DMS 273 treated with DMSO at 0.1 percent for 48 hours (cell line): ENCODE measurements at places on chromosomes 16 and 17.
A peak's percentile ranks its signal among the peaks of the same experiment; 100 is the strongest.

DNA sequence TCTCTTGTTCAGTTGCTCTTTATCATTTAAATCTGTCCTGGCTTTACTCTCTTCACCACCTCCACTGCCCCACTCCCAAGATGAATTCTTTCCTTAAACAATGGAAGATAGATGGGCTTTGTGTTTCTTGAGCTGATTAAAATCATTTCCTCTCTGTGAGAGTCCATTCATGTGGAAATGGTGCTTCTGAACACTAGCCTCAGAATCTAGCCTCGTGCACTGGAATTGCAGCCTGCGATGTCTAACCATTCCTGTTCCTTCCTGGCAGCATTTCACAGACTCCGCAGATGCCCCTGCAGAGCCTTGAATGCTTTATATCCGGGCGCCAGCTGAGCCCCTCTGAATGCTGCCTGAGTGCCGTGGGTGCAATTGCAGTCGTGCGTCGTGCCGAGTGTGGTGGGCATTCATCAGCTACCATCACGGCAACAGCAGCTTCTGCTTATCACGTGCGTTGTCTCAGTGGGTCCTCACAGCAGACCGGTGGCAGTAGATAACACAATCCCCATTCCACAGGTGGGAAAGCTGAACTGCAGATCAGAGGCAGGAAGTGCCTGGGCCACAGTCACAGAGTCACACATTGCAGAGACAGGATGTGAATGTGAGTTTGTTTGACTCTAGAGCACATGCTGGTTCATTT lies 172.8 kb upstream of the WSCD1 start:
- no peak for DNase-seq

GRCh38 chr17:18141210-18141803 lies 32.8 kb downstream of the MYO15A start:
- DNase-seq: peak; percentile 25

GRCh38 chr17:72363089-72363610 lies 242.3 kb downstream of the SOX9 start:
- DNase-seq: no peak

DNA sequence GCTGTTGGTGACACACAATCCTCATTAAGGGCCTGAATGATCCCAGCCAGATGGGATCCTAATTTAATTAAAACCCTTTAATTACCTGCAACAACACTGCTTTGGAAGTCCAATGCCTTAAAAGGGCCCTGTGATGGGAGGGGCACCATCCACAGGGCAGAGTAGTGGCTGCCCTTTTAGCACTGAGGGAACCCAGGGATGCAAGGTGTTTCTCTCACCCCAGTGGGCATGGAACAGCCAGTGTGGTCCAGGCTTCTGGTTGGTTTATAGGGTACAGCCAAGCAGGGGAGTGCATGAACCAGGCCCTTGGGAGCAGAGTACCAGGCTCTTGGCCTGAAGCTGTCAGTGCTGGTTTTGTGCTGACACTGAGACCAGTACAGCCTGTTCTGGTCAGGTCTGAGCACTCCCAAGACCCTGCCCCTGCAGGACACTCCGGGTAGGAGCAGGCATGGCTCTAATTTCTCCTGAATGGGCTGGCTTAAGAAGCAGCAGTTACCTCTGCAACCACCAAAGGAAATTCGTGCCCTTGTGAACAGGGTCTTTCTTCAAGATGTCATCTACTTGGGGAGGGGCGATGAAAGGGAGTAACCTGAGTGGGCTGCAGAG lies 9.9 kb downstream of the NXPH3 start:
- no peak for DNase-seq

- no peak for DNase-seq
These were observed 3.8 kb downstream of the SETD1A start for GRCh38 chr16:30961384-30961783.

DNA sequence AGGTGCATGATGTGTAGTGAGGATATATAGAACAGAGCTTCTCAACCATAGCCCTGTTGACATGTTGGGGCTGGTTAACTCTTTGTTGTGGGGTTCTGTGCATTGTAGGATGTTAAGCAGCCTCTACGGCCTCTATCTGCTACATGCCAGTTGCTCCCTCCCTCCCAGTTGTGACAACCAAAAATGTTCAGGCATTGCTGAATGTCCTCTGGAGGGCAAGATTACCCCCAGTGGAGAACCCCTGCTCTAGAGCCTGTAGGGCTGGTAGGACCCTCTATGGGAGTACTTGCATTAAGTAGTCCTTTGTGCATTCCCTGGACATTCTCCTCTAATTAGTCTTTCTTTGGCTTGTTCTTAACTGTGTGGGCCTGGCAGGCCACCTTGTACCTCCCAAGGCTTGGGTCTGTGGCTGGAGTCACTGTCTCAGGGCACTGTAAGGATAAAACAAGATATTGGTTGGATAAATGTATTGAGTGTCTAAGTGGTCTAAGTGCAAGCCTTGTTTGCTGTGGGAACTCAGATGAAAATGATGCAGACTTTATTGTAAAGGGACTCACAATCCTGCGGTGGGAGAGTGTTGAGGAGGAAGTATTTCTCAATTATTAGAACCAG lies 19.8 kb upstream of the MYO1D start:
- DNase-seq: no peak
